ENCODE measurements at places on chromosomes 6 and 20. TPM values are rescaled to one million over a fixed set of nuclear protein-coding genes. Genes with fewer than 3 reads are reported as not detected.

GLP1R gene
- total RNA-seq, result not detected

KIF6 gene
- total RNA-seq, result 1.1 TPM

TCP1 gene
- total RNA-seq, result 254 TPM

DNA sequence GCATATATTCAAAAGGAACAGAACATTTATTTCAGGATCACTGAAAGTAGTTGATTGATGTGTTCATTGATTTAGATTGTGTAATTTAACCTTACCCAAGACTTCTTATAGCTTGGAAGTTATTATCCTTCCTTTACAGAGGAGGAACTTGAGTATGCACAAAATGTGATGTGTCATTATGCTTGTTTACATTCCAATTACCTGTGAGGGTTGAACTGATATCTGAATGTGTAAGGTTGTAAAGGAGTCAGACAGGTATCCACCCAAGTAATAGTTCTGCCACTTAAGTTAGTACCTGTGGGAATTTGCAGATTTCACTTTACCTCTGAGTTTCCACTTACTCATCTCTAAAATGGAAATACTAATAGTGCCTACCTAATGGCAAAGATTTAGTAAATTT, 668.2 kb downstream of the DOK5 start:
- DNase-seq, result no peak

DNA sequence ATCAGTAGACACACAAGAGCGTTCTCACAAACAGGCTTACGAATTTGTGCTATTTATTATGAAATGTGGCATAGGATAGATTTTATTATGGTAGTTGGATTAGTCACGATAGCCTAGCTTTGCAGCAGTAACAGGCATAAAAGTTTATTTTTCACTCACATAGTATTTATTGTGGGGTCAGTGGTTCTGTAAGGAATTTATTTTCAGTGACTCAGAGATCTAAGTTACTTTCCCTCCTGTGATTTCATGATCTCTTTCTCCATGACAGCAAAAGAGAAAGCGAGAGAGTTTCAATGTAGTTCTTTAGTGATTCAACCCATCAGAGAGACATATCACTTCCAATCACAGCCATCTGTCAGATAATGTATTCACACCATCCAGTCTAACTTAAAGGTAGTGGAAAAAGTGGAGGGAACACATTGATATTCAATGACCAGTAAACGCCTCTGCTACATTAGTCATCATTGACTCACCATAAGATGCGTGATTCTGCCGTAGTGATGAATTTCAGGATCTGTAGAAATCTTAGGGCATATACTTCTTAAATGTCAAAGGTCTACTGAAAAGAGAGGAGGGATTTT, 605.5 kb downstream of the HDGFL1 start:
- no peak for DNase-seq

GRCh38 chr6:70413992-70414494, 735 bp downstream of the FAM135A start:
- no peak for DNase-seq

- DNase-seq, result peak; percentile 79
Measured at GRCh38 chr6:16331384-16332174, 93.2 kb downstream of the GMPR start.

- no peak for DNase-seq
Measured at GRCh38 chr20:23335521-23335920, 15.1 kb upstream of the NXT1 start.

Data from glutamatergic neuron (in vitro differentiated cells).